Uterine smooth muscle cell (primary cell): ENCODE measurements at places on chromosomes 13 and 19. TPM values are rescaled to one million over a fixed set of nuclear protein-coding genes. Genes with fewer than 3 reads are reported as not detected.

Gene ZNF284
- 2.4 and 2.9 TPM in 2 replicates for total RNA-seq

Gene TNFRSF19
- total RNA-seq = 11.9 and 41.9 TPM in 2 replicates

Gene BEST2
- 0.25 TPM in 1 of 2 replicates, not detected in the other for total RNA-seq

Gene PSG4
- total RNA-seq = 9.7 and 16.0 TPM in 2 replicates

Gene ZNF91
- 11.3 and 18.6 TPM in 2 replicates for total RNA-seq

Gene MCEMP1
- total RNA-seq = not detected in 2 replicates

Gene RNASEH2B
- total RNA-seq = 42.7 and 55.9 TPM in 2 replicates

Gene CRLF1
- 0.11 and 1.00 TPM in 2 replicates for total RNA-seq

Gene ZNF829
- 3.7 TPM in 2 replicates for total RNA-seq

Gene ZNF112
- 7.6 and 7.9 TPM in 2 replicates for total RNA-seq

Gene GIPC3
- under 0.01 TPM in 1 of 2 replicates, not detected in the other for total RNA-seq

Gene KLK12
- total RNA-seq = not detected in 2 replicates

Gene CACNA1A
- 10.1 and 18.1 TPM in 2 replicates for total RNA-seq

Gene FUZ
- 19.0 and 25.4 TPM in 2 replicates for total RNA-seq

Gene LILRA5
- not detected in 2 replicates for total RNA-seq

Gene CCDC70
- total RNA-seq = not detected in 2 replicates

Gene TUBA3C
- total RNA-seq = not detected in 2 replicates

Gene DAND5
- 0.12 TPM in 1 of 2 replicates, not detected in the other for total RNA-seq

Gene RGL3
- total RNA-seq = 0.50 and 1.00 TPM in 2 replicates

Gene RYR1
- total RNA-seq = under 0.01 and 0.11 TPM in 2 replicates

Gene ZNF134
- total RNA-seq = 19.9 and 20.1 TPM in 2 replicates

Gene CYP4F8
- under 0.01 TPM in 1 of 2 replicates, not detected in the other for total RNA-seq

Gene PLPP2
- total RNA-seq = 2.9 and 5.0 TPM in 2 replicates

Gene ATP4A
- not detected in 2 replicates for total RNA-seq

Gene ELOF1
- 26.0 and 31.2 TPM in 2 replicates for total RNA-seq

Gene GSX1
- total RNA-seq = not detected in 2 replicates

Gene CEACAM4
- total RNA-seq = not detected in 2 replicates

Gene CAPS
- 1.4 and 4.5 TPM in 2 replicates for total RNA-seq

Gene NLRP4
- not detected in 2 replicates for total RNA-seq

Gene FPR3
- not detected in 2 replicates for total RNA-seq

Gene ZNF723
- under 0.01 TPM in 1 of 2 replicates, not detected in the other for total RNA-seq

Gene TEKTIP1
- not detected in 2 replicates for total RNA-seq

Gene FCAR
- not detected in 2 replicates for total RNA-seq

Gene OLFM2
- 0.11 and 1.4 TPM in 2 replicates for total RNA-seq

Gene NTN5
- not detected in 2 replicates for total RNA-seq

Gene COL5A3
- 1.5 and 4.8 TPM in 2 replicates for total RNA-seq

Gene PSPC1
- total RNA-seq = 68.9 and 90.3 TPM in 2 replicates

Gene RB1
- 27.5 and 29.4 TPM in 2 replicates for total RNA-seq

Gene KLK2
- 0.22 TPM in 1 of 2 replicates, not detected in the other for total RNA-seq

Gene ARL11
- not detected in 2 replicates for total RNA-seq

Gene ICAM5
- 1.8 and 4.6 TPM in 2 replicates for total RNA-seq

Gene RFPL4AL1
- total RNA-seq = not detected in 2 replicates

Gene PRKCSH
- 118 and 167 TPM in 2 replicates for total RNA-seq

Gene GAPDHS
- total RNA-seq = not detected in 2 replicates

Gene STARD13
- total RNA-seq = 29.1 and 30.3 TPM in 2 replicates

Gene PNMA8B
- total RNA-seq = 0.44 and 1.00 TPM in 2 replicates

Gene CCNA1
- 9.4 and 27.0 TPM in 2 replicates for total RNA-seq

Gene ARRDC5
- total RNA-seq = not detected in 2 replicates
